ENCODE measurements at places on chromosomes 4 and X.

GRCh38 chrX:13876652-13877051, 59.8 kb upstream of the GPM6B start:
- peak; percentile 46 for DNase-seq

- DNase-seq = no peak
Measured at GRCh38 chr4:7007142-7007907, 35.8 kb upstream of the TADA2B start.

- no peak for DNase-seq
Measured at GRCh38 chr4:47434931-47435330, 28.6 kb downstream of the COMMD8 start.

DNA sequence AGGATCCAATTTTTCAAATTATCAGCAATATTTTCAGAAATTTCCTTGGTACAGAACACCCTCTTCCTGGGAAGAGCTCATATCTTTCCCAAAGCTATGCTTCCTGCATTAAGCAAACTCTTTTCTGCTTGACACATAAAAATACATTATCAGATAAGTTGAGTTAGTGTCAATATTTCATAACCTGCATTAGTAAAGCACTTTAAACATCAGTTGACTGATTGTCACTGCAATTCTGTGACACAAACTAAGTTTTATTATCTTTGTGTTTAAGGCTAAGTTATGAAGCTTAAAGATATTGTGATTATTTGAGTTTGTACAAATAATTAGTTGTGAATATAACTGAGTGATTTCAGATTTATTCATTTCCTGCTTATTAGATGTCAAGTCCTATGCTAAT, 1045.4 kb upstream of the GRID2 start:
- DNase-seq = no peak

DNA sequence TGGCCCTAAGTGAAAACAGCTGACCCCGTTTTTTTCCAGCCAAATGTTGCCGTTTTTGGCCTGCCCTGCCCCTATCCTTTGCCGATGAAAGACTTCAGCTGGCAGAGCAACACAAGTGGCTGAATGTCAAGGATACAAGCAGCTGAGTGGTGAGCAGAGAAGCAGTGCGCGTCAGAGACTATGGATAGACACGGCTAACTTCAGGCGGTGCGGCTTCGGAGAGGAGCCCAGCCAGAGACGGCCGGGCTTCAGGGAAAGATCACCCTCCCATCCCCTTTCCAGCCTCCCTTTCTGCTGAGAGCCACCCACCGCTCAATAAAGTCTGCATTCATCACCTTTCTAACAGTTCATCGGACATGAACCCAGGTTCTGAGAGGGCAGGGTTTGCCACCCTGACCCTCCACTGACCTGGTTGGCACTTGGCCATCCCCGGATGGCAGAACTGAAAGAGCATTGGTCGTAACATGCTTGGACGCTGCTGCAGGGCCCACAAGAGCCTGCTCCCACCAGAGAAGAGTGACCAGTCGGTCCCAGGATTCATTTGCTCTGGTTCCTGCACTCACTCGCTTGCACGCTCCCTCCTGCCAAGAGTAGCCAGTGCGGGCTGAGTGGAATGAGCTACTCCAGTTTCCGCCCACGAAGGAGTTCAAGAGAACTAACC, 125.8 kb downstream of the PPEF1 start:
- DNase-seq = no peak

- no peak for DNase-seq
Measured at GRCh38 chr4:77028246-77028645, 47.5 kb downstream of the CCNI start.

DNA sequence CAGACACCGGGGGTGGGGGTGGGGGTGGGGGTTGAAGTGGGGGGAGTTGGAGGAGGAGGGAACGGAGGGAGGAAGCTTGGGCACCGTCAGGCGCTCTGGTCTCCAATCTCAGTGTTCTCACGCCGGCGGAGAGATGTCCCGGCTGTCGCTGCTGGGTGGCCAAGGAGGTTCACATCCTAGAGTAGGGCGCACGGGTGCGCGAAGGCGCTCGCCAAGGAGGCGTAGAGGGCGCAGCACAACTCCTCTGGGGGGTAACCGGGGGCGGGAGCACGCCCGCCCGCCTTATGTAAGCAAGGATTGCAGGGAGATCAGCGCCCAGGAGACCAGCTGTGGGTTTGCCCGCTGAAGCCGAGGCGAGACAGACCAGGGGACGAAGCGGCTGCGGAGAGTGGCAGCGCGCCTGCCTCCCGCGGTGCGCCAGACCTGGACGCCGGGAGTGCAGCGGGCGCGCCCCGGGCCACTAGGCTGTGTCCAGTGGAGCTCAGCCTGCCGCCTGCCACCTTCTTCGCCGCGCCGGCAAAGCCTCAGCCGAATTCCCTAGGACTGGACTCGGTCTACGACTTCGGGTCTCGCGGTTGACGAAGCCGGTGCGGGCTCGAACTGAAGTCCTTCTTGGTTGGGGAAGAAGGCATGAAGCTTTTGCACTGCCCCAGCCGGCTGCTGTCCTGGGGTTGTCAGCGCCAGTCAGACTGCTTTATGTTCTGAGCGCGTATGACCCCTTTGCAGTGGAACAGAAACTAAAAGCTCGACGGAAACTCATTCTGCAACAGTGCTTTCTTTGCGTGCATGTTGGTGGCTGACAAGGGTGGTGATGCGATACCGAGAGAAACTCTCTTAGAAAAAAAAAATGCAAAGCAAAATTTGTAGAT, 707 bp upstream of the UNC5C start:
- DNase-seq = peak; percentile 55

GRCh38 chr4:1512738-1513660, 106.8 kb upstream of the NKX1-1 start:
- no peak for DNase-seq

DNA sequence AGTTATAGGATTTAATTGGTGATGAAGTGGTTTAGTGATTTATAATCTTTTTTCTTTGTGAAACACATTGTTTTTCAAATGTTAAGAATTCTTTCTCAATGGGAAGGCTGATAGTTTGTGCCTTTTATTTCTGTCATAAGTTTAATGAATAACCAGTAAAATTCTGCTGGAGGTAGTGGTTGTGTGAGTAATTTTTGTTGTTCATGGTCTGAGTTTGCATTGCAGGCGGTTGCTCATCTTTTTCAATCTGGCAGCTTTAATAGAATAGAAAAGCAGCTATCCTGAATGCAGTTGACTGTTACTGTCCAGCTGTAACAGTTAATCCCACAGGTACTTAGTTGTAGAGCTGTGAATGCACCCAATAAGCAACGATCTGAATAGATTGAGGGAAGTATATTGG, 215.6 kb upstream of the AFF2 start:
- DNase-seq = no peak

DNA sequence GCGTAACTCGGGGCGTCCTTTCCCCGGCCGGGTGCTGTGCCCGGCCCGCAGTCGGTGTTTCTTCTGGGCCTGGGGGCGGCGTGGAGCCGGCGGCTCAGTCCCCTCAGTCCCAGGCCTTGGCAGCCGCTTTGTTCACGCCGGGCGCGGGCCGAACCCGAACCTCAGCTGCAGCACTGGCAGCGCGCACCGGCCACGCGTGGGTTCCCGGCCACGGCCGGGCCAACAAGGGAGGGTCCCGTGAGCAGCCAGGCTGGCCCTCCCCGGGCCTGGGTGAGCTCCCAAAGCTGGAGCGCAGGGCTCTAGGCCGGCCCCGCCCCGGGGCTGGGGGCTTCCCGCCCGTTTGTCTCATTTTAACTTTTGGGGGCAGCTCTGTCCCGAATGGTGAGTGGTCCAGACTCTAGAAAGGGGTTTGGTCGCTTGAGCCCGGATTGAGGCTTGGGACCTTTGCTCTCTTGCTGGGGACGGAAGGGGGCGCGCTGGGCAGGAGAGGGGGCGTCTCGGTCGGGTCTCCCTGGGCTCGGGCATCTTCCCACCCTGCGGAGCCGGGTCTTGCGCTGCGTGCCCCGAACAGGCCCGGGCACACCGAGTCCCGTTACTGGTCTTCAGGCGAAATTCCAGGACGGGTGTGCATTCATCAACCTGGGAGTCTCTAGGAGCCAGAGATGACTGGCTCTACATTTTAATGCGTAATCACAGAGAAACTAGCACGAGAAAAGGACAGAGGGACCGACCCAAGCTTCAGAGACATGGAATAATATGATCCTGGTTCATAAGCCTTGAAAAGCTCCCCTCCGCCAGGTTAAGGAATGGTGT, 177.1 kb downstream of the CBR4 start:
- DNase-seq = no peak

- DNase-seq = no peak
Measured at GRCh38 chr4:89056292-89056952, 563 bp downstream of the FAM13A start.

- no peak for DNase-seq
Measured at GRCh38 chrX:125295337-125295736, 24.3 kb upstream of the TEX13C start.

Measured in A172 (cell line).